ENCODE measurements at places on chromosomes 7 and 10. TPM values are rescaled to one million over a fixed set of nuclear protein-coding genes. Genes with fewer than 3 reads are reported as not detected.

The PKD2L1 gene
- total RNA-seq, result 0.46 TPM

The ZNF789 gene
- total RNA-seq, result 26.5 TPM

The ITPRID1 gene
- total RNA-seq, result 0.23 TPM

The PCGF6 gene
- total RNA-seq, result 13.4 TPM

The SPDYE17 gene
- total RNA-seq, result not detected

The CRYGN gene
- not detected for total RNA-seq

The AS3MT gene
- total RNA-seq, result 11.1 TPM

The SPDYE1 gene
- total RNA-seq, result not detected

The ZNF25 gene
- 67.6 TPM for total RNA-seq

The MEIG1 gene
- total RNA-seq, result not detected

The ARHGEF5 gene
- 1.8 TPM for total RNA-seq

The TRIM50 gene
- not detected for total RNA-seq

The SOSTDC1 gene
- total RNA-seq, result 9.7 TPM

The MRPS17 gene
- total RNA-seq, result 27.7 TPM
